ENCODE measurements at places on chromosomes 16 and 17.
A peak's percentile ranks its signal among the peaks of the same experiment; 100 is the strongest.

GRCh38 chr16:63618896-63619485 is 1502.9 kb downstream of the CDH11 start:
- no peak for DNase-seq

- no peak for DNase-seq
These were observed 21.1 kb upstream of the BRD7 start for GRCh38 chr16:50389900-50390299.

DNA sequence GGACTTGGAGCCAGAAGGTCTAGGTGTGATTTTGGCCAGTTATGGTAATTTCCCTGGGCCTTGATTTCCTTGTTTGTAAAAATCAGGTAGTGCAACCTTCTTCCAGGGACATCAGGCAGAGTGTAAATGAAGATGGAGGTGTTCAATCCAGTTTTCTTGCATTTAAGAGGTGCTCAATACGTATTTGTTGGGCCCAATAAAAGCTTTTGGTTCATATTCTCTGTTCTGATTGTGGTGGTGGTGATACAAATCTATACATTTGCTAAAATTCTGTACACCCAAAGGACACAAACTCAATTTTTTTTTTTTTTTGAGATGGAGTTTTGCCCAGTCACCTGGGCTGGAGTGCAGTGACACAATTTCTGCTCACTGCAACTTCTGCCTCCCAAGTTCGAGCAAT is 6.0 kb downstream of the CD79B start:
- DNase-seq = no peak

DNA sequence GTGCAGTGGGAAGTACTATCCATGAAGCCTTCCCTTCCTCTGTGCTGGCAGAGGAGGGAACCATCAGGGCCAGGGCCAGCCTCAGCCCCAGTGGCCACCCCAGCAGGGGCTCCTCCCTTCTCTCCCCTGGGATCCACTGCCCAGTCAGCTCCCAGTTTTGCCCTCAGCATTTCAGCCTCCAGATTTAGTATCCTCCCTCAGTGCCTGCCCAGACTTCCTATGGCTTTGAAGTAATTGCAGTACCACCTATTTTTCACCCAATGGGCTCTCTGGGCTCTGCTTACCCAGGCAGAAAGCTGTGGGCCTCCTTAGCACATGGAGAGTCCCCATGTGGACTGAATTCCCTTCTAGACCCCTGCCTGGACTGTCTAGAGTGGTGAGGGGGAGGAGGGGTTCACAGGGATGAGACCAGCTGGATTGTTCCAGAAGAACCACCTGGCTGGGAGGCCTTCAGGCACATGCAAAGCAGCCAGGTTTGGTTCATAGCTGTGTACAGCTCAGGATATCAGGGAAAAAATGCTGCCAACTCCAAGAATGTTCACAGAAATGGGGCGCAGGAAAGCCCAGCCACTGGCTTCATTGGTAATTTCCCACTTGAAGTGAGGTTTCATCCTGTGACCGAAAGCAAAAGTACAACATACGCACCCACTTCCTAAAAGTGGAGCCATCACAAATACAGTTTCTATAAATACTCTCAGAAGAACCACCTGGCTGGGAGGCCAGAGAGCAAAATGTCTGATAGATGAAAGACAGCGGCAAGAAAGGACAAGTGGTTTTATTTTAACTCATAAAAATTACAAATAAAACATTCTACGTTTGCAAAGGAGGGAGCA is 15.2 kb upstream of the HERPUD1 start:
- no peak for DNase-seq

GRCh38 chr17:4206962-4207361 is 56.8 kb downstream of the ANKFY1 start:
- DNase-seq = no peak

GRCh38 chr16:2983706-2984136 is 3.5 kb upstream of the PKMYT1 start:
- peak; percentile 53 for DNase-seq

GRCh38 chr17:16991349-16992009 is 19.6 kb upstream of the TNFRSF13B start:
- peak; percentile 51 for DNase-seq

DNA sequence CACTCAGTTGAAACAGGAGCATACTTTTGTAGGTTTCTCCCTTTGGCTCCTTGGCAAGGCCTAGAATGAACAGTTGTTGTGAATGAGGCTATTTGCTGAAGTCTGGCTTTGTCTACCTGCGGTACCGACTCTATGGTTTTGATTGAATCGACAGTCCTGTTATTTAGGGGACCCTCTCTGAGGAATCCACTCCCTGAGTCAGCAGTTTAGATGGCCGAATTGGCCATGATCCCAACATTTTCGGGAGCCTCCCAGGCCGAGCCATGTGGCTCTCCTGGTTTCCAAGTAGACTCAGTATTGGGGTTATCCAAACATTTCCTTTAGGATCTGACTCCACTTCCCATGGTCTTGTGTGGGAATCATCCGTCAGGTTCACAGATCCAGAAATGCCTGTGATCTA is 394.8 kb upstream of the MAF start:
- no peak for DNase-seq

- no peak for DNase-seq
These were observed 225.8 kb downstream of the IRX3 start for GRCh38 chr16:54060599-54061421.

DNA sequence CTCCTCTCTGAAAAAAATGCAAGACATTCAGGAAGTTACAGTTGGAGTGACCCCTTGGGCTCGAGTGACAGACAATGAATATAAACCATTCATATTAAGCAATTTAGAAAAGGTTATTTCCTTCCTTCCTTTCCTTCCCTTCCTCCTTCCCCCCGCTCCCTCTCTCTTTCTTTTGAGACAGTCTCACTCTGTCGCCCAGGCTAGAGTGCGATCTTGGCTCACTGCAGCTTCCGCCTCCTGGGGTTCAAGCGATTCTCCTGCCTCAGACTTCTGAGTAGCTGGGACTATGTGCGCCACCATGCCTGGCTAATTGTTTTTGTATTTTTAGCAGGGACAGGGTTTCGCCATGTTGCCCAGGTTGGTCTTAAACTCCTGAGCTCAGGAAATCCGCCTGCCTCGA is 13.2 kb downstream of the PSMD12 start:
- DNase-seq = no peak

DNA sequence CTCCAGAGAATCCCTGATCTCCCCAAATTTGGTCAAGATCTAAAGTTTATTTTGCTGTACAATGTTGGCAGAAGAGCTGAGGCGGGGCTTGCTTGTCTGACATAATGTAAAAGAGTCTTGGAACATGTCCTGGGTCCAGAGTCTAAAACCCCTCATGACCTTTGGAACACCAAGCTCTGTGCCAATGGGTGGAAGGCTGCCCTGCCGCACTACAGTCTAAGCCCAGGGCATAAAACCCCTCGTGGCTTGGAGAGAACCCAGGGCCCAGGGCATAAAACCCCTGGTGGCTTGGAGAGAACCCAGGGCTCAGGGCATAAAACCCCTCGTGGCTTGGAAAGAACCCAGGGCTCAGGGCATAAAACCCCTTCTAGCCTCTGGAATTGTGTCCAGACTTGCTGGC is 36.7 kb downstream of the CCDC57 start:
- no peak for DNase-seq

- DNase-seq = no peak
These were observed 46.2 kb upstream of the RBFOX3 start for GRCh38 chr17:79657036-79657435.

DNA sequence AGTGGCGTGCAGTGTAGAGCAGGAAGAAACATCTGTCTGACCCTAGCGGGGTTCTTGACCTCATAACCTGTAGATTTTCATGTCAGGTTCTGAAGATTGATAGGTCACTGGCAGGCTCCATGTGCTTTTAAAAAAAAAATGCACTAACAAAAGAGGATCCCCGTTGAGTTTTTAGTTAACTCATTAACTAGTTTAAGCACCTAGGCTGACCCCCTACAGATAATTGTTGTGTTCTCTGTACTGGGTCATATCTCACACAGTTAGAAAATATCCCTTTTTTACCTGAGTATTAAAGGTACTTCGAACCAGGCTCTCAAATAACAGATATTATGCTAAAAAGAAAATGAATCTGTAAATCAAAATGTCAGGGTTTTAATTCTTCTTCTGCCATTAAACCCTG is 676.6 kb downstream of the CDH11 start:
- DNase-seq = no peak

DNA sequence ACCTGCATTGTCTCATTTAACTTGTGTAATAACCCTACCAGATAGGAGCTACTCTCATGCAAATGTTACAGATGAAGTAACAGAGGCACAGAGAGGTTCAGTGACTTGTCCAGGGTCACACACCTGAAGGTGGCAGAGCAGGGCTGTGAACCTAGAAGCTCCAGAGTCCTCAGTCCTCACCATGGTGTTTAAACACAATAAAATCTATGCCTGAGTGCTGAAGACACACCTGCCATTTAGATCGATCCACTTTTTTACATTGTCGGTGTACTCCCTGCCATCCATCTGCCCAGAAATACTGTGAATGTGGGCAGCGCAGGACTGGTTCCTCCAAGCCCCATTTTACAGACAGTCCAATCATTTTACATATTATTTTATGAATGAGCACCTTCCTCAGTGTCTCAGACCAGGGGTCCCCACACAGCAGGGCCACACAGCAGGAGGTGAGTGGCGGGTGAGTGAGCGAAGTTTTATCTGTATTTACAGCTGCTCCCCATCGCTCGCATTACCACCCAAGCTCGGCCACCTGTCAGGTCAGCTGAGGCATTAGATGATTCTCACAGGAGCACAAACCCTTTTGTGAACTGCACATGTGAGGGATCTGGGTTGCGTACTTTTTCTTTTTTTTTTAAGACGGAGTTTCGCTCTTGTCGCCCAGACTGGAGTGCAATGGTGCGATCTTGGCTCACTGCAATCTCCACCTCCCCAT is 5.6 kb downstream of the IL4R start:
- no peak for DNase-seq

DNA sequence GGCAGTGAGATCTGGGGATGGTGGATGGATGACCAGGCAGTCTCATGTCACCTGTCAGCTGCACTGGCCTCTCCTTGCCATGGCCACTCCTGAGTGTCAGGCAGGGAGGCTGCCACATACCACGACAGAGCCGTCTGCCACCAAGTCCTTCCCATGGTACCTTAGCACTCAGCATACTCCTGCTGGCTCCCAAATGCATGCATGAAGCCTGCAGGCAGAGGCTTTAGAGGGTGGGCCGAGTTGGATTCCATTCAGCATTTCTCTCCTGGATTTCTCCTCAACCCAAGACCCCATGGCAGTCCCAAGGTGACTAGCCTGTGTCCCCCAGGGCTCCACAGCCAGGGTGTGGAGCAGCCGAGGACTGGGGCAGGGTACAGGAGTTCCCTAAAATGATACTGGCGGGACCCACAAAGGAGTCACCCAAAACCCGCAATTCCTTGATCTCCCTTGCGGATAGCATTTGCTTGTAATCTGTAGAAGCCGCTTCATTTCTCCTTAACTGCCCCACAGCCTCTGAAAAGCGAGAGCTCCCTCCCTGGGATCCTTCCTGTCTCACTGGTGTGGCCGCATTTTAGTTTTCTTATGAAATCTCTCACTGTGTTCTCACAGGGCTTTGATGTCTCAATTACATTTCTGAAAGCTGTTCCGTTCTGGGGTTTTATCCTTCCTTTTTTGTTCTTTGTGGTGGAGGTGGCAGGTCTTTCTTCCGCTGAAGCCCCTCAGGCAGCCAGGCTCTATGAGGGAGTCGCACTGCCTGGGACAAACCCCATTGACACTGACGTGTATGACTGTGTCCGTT is 141.4 kb downstream of the SOCS1 start:
- DNase-seq = no peak

GRCh38 chr17:28178800-28179199 is 136.3 kb downstream of the NLK start:
- DNase-seq = no peak

DNA sequence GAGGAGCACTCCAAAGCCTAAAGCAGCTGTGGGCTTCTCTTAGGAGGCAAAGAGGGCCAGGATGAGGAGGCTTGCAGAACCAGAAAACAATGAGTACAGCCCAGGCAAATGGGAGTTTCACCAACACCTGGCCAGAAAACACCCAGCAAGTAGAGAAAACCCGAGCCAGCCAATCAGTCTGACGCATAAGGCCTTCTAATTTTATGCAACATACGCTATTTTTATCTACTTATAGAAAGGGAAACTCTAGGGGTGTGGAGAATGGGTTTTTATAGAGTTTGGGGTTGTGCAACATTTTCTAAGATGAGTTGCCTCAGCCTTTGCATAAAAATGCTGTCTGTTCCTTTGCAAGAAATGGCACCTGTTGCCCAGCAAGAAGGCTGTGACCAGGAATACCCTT is 529.0 kb upstream of the CDH5 start:
- DNase-seq = no peak

DNA sequence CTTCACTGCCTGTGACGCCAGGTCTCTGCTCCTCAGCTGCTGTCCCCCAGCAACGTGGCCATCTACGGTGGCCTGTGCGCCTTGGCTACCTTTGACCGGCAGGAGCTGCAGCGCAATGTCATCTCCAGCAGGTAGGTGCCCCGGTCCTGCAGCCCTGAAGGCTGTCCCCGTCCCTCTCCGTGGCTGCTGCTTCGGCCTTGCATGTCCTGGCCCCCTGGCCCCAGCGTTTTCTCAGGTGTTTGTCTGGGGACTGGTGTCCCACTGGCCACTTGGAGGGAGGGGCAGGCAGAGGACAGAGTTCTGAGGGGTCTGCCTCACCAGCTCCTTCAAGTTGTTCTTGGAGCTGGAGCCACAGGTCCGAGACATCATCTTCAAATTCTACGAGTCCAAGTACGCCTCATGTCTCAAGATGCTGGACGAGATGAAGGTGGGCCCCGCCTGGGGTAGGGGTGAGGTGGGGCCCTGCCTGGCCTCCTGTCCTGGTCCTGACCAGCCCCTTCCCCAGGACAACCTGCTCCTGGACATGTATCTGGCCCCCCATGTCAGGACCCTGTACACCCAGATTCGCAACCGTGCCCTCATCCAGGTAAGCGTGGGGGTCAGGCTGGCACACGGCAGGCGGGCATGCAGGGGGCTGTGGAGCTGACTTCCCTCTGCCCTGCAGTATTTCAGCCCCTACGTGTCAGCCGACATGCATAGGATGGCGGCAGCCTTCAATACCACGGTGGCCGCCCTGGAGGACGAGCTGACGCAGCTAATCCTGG is 4.4 kb downstream of the GPS1 start:
- DNase-seq = no peak

GRCh38 chr16:642189-643049 is 791 bp downstream of the MCRIP2 start:
- DNase-seq = no peak

DNA sequence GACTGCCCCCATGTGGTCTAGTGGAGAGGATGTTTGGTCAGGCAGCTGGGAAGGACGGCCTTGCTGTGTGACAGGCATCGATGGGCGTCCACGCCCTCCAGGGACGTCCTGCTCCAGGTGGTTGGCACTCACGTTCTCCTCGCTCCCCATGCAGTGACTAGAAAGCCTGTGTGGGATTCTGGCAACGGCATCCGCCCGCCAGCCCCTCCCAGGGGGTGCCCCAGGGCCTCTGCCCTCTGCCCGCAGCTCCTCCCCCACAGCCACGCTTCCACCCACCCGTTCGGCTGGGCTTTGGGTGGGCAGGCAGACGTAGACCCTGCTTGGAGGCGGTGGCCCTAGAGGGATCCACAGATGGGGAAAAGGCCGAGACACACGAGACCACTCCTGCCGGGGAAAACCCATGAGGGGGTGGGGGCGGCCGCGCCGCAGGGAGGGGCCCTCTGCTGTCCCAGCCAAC is 4.7 kb upstream of the IL17C start:
- DNase-seq = no peak

GRCh38 chr16:56708525-56709442 is 21.1 kb upstream of the NUP93 start:
- no peak for DNase-seq
